ENCODE measurements at places on chromosomes 13 and 19.

- no peak for DNase-seq
Observed at GRCh38 chr13:86567119-86567518, 767.9 kb upstream of the SLITRK6 start.

DNA sequence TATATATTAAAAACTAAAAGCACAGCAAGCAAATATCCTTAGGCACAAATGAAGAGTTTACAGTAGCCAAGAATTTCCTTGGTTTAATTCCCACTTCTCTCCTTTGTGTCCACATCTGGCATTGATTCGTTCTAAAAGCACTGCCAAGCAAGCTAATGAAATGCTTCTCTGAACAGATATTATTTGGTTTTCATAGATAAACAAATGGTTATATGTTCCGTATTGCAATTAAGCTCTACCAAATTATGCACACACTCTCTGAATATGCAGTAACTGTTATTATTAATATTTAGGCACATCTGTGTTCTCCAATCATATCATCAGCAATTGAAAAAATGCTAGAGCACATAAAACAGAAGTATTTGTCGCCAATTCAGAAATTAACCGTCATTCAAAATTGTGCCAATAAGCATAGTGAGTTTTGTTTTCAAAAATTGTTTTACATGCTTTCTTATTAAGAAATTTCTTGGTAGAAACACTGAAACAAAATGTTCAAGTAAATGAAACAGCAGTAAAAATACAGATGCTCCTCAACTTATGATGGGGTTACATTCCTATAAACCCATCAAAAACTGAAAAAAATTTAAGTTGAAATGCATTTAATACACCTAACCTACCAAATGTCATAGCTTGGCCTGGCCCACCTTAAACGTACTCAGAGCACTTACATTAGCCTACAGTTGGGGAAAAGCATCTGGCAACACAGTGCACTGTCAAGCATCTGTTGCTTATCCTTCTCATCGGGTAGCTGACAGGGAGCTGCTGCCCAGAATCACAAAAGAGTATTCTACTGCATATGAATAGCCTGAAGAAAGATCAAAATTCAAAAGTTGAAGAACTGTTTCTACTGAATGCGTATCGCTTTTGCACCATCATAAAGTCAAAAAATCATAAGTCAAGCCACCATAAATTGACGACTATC, 2134.7 kb downstream of the PCDH9 start:
- peak; percentile 11 for DNase-seq

DNA sequence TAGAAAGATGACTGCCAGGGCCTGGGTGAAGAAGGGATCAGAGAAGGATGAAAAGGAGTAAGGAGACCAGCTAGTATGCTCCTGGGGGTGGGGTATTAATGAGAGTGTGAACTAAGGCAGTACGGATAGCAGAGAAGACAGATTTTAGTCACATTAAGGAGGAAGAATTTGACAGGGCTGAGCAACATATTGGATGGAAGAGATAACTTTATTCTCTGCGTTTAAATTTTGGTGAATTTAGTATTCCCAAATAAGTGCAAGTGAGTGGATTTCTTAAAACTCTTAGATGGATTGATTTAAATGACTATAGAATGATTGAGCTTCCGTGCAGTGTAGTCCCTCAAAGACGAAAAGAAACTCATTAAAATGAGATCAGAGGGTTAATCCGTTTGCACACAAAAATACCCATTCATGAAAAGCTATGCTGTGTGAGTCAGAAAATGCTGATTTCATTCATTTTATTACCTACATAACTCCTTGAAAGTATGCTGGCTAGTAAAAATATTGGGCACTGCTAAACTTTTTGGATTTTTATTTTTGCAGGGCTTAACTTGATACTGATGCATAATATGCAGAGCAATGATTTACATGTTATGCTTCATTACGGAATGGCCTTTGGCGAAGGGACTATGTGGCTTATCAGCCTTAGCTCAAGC, 54.1 kb downstream of the WDFY2 start:
- peak; percentile 62 for DNase-seq

GRCh38 chr13:74922963-74923362, 559.0 kb downstream of the TBC1D4 start:
- DNase-seq, result no peak

- no peak for DNase-seq
Observed at GRCh38 chr19:8404391-8405151, 8.5 kb upstream of the MARCHF2 start.

GRCh38 chr13:98174307-98174706, 2.8 kb downstream of the RNF113B start:
- DNase-seq, result no peak

DNA sequence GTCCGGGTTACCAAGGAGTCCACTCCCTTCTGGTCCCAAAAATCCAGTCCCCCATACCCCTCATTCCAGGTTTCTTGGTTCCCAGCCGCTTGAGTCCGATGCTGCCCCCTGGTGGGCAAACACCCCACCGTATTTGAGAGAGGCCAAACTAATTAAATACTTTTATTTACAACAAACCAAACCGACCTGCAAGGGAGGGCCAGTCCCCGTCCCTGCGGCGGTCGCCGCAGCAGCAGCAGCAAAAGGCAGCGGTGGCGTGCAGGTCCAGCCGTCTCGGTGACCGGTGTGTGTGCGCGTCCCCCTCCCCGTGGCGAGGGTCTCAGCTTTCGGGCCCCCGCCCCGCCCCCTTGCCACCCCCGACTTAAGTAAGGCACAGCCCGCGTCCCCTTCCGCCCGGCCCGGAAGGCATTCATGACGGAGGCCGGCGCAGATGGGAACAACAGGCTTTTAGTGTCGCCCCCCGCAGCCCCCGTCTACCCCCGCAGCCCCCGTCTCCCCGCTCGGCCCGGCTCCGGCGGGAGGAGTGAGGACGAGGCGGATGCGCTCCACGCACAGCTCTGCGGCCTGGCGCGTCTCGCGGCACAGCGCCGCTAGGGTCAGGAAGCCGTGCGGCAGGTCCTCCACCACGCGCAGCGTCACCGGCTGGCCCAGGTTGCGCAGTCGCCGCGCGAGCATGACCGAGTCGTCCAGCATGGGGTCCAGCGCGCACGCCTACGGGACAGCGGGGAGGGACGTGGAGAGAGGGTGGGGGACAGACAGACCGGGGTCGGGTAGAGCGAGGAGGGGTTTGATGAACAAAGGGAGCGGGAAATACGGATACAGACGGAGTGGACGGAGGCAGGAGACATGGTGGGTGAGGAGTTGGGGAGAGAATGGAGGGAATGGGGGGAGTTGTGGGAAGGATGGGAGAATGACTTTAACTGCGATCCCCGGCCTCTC, 11.5 kb upstream of the CNFN start:
- DNase-seq, result peak; percentile 68

- no peak for DNase-seq
Observed at GRCh38 chr13:75458696-75459422, 23.1 kb downstream of the TBC1D4 start.
